ENCODE measurements at places on chromosomes 12 and 14. TPM values are rescaled to one million over a fixed set of nuclear protein-coding genes. Genes with fewer than 3 reads are reported as not detected.

GRCh38 chr12:76881142-76881541, 2.3 kb upstream of the CSRP2 start:
- no peak for DNase-seq

DNA sequence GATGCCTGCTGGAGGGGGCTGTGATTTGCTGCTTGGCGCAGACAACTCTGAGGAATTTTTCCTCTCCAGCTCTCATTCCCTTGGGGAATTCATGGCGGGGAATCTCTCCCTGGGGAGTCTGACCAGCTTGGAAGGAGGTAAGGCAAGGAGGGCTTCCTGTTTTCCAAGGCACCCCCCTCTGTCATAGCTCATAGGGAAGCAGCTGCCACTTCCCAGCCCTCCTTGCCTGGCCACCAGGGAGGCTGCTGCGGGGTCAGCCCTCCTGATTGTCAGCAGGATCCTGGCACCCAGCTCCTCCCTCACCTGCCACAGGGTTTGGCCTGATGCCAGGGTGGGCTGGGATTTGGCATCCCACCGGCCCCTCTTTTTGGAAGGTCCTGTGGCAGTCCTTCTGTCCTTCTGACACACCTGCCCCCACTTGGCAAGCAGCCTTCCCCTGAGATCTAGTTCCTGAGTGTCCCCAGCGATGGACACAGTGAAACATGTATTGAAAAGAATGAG, 74.9 kb downstream of the TSPAN9 start:
- DNase-seq: no peak

NCAPD2 gene
- 19.4 TPM for polyA plus RNA-seq

- no peak for DNase-seq
These were observed 89.4 kb downstream of the DHRS2 start for GRCh38 chr14:23725528-23725927.

RNFT2 gene
- 1.0 TPM for polyA plus RNA-seq

- no peak for DNase-seq
These were observed 111.4 kb downstream of the DACT1 start for GRCh38 chr14:58749066-58749669.

DNA sequence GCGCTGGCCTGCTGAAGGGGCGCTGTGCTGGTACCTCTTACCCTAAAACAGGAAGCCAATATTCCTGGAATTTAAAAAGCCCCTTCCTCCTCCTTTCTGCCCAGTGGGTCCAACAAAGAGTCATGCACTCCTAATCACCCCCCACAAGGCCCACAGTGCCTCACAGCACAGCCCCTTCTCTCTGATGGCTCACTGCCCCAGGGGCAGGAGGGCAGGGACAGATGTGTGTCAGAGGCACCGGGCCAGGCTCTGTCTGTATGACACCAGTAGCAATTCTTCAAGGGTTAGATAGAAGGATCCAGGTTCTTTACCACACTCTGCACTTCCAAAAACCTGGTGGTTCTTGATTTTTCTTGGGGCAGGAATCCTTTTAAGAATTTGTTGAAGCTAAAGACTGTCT, 8.9 kb downstream of the MYH6 start:
- DNase-seq: no peak

GRCh38 chr12:124428136-124428791, 133.4 kb downstream of the RFLNA start:
- no peak for DNase-seq

- DNase-seq: no peak
These were observed 356.5 kb upstream of the ATP2B1 start for GRCh38 chr12:90064852-90065801.

DNA sequence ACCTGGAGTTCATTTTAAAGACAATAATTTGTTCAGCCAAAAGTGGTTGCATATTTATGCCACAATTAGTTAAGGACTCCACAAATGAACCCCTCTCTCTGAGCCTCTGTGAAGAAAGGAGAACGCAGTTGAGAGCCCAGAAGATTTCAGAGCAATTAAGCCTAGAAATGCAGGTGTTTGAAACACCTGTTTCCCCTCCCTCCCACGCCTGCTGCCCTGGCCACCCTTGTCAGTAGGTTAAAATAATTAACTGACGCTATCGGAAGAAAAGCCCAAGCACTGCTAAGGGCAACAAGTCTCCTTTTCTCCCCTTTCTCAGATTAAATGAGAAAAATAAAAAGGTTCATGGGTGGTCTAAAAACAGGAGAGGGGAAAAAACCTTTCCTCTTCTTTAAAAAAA, 99.2 kb downstream of the PPM1A start:
- no peak for DNase-seq

- DNase-seq: peak; percentile 27
These were observed 418.5 kb downstream of the TMEM121 start for GRCh38 chr14:105944632-105945610.

DNA sequence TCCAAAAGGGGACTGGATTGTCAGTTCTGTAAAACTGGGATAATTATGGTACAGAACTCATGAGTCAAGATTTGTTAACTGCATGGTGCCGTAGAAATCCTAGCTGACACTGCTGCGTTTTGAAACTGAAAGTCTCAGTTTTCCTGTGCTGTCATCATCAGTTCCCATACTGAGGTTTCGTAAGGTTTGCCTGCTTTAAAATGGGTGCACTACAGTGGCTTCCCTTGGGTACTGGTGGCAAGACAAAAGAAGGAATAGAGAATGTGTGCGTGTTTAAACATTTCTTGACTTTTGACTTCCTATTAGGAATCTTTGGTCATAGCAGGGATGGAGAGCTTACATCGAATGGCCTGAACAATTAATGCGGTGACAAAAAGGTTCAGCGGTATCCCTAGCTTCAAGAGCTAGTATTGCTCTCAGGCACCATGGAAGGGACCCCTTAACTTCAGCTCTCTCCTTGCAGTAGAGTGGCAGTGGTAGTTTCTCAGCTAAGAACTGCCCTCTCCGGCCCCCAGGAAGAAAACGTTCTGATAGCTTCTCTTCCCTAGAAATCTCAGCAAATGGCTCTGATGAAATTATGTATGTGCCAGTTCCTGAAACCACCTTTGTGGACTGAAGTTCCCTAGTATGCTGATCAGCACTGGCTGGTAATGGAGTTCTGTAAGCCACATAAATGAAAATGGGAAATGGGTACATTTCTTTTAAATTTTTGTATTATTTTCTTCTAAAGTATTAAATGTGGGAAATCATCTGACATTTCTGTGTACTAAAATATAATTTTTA, 28.9 kb downstream of the ANO6 start:
- DNase-seq: no peak

DNA sequence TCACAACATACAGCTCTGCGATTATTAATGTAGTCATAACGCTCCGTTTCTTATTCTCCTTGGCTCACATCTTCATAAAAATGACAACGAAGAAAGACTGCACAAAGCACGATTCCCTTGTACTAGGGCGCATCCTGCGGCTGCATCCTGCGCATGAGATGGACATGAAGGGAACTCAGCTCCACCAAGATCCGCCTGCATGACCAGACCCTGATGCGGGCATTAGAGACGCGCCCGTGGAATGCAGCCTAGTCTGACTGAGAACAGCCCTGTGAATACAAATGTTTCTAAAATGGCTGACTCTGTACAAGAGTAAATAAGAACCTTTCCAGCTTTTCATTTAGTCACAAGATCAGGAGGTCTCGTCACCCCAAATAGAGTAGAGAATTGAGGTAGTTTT, 422.2 kb downstream of the NOVA1 start:
- DNase-seq: no peak

- peak; percentile 77 for DNase-seq
These were observed 475.8 kb downstream of the RAD51B start for GRCh38 chr14:68295316-68295816.

DNA sequence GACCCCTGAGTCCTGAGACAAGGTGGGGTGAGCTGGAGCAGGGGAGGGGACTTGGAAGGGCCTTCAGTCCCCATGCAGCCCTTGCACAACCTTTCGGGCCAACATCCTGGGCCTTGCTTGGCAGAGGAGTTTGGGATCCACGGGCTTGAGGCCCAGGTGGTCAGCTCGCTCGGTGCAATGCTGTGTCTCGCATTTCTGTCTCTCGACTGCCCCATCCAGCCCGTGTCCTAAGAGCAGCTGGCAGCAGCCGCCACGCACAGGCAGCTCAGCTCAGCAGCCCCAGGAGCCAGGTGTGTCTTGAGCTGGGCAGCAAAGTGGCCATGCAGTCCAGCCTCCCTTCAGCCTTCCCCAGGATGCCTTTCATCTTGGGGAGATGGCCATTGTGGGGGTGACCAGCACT, 10.8 kb downstream of the PACS2 start:
- no peak for DNase-seq

DNA sequence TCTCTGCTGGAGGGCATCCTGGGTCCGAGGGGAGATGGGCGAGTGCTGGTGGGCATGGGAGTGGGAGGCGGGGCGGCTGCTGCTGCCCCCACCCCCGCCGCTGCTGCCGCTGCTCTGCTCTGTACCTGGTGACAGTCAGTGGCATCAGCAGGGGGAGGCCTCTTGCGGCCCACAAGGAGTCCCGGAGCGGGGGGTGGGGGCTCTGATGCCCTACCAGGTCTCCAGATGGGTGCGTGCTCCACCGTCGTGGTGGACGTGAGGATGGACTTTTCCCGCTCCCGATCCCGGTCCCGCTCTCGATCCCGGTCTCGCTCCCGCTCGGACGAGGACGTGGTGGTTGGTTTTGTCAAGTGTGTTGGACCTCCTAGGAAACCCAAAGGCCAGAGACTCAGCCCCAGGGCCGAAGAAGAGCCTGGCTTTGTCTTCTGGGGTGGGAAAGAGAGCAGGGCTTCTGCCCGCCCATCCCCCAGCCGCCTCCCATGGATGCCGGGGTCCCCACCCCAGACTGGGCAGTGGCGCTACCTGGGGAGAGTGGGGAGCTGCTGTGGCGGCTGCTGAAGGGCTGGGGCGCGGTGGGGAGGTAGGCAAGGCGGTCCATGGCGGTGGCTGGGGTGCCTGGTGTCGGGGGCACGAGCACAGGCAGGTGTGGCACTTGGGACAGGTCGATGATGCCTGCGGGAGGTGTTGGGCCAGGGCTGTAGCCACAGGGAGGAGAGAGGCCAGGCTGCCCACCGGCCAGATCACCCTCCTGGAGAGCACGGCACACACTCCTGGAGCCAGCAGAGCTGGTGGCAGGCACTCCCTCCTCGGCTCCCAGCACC, 45.4 kb downstream of the RFLNA start:
- DNase-seq: no peak

DNA sequence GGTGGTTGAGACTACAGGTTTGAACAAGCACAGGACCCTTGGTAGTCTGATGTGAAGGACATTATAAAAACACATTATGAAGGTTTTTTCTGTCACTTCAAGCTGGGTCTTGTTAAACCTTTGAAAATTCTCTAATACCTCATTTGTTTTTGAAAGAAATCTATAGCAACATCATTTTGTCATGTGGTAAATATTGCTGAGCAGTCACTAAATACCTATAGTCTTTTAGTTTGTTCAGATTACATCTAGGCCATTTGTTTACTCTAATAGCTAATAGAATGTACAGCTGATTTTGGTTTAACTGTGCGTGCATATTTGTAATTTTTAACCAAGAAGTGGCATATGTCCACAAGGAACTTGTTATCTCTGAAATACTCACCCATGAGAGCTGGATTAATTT, 2.9 kb downstream of the PPM1A start:
- no peak for DNase-seq

SERPINA10 gene
- not detected for polyA plus RNA-seq

DNA sequence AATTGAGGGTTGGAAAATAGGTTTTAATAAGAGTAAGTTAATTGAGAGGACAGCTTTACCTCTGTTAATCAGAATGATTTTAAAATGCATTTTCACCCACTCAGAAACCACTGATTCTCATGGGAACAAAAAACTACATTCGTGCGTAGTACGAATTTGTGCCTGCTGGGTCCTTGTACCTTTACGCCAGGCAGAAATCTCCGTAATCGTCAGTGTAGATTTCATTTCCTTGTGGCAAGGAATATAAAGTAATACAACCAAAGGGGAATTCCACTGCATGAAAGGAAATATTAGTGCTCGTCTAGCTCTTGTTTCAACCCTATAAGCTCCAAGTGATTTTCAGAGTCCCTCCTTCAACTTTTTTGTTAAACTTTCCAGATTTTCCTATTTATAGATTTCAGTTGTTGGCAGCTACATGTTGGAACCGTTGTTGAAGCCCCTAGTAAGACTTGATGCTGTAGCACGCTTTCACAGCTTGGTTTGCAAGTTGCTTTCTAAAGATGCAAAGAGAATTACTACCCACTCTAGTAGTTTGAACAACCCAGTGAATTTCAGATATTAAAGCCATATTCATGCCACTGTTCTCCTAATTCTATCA, 90.6 kb downstream of the ETV6 start:
- no peak for DNase-seq

CMAS gene
- polyA plus RNA-seq: 30.3 TPM

GRCh38 chr12:65951697-65952096, 127.4 kb downstream of the HMGA2 start:
- no peak for DNase-seq

GXYLT1 gene
- polyA plus RNA-seq: 3.8 TPM

DNA sequence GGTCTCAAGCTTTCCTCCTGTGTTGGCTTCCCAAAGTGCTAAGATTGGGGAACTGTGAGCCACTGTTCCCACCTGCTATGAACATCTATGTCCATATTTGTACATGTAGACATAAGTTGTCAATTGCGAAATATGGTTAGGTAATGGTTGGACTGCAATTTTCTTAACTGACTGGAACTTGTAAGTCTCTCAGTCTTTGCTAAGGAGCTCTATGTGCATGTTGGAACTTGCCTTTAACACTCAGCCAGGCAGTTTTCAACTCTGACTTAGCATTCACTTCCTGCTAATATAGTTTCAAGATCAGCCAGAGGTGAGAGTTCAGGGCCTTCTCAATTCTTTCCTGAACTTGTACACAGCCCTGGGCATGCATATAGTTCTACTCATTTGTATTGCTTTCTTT, 44.5 kb upstream of the EEA1 start:
- DNase-seq: no peak

NGB gene
- not detected for polyA plus RNA-seq

- DNase-seq: no peak
These were observed 132.0 kb downstream of the KICS2 start for GRCh38 chr12:64090047-64090446.

DNA sequence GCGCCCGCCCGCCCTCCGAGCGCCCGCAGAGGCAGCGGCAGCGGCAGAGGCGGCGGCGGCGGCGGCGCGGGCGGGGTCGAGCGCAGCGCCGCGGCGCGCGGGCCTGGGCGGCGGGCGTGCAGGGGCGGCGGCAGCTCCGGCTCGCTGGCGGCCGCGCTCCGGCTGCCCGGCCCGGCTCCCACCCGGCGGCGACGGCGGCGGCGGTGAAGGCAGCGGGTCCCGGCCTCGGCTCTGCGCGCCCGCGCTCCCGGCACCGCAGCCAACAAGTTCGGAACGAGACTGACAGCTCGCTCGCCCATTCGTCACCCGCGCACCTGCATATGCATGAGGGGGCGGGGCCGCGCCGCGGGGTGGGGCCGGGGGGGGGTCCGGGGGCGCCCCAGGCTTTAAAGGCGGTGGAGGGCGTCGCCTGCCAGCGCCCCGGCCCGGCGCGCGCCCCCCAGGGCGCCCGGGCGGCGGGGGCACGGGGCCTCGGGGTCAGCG, at the start of gene JAG2:
Gene JAG2 (minus strand): TSS at position 281 of the 483 bp plus-strand sequence. CDS start 356 bp downstream, outside the sequence.
- no peak for DNase-seq

CS gene
- 237 TPM for polyA plus RNA-seq

GPD1 gene
- polyA plus RNA-seq: 0.85 TPM

DNA sequence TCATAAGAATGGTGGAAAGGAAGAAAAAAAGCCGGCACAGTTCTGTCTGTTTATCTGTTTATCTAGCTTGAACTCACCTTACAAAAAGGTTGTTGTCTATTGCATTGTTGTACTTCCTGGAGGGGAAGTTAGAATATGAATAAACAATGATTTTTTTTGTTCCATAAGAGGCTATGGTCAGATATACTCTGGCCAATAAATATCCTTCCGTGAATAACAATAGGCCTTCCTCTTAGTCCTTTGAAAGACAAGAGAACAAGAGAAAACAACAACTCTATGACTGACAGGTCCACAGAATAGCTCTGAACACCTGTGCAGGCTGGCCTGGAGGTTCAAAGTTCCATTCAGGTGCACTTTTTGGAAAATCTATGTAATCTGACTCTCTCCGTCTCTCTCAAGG, 192.8 kb upstream of the KRR1 start:
- DNase-seq: no peak

All from ovary (tissue), 10 donors.